Gastroesophageal sphincter (tissue), 4 donors: ENCODE measurements at places on chromosomes 11 and 22.

GRCh38 chr22:17145021-17145680, 13.9 kb downstream of the HDHD5 start:
- no peaks in the 10 kb centered on the region for H3K27me3 ChIP-seq
- H3K4me3 ChIP-seq: no peak overlapping the region
- ATAC-seq: no peak
- H3K36me3 ChIP-seq: no peaks in the 10 kb centered on the region
- H3K27ac ChIP-seq: no peak overlapping the region

- no peak overlapping the region for H3K4me3 ChIP-seq
- peaks cover 10% of the 10 kb centered on the region for H3K4me1 ChIP-seq
- peaks cover 96% of the 10 kb centered on the region for H3K36me3 ChIP-seq
- H3K27ac ChIP-seq: no peak overlapping the region
- no peak for ATAC-seq
- H3K27me3 ChIP-seq: peaks cover 11% of the 10 kb centered on the region
Observed at GRCh38 chr11:72579816-72580641, 94.2 kb downstream of the PDE2A start.

GRCh38 chr11:110951950-110952503, 239.8 kb upstream of the ARHGAP20 start:
- no peaks in the 10 kb centered on the region for H3K36me3 ChIP-seq
- no peaks in the 10 kb centered on the region for H3K27me3 ChIP-seq
- H3K27ac ChIP-seq: peak overlapping the region; percentile 52
- peak; percentile 14 for ATAC-seq
- no peak overlapping the region for H3K4me3 ChIP-seq
- peaks cover 5% of the 10 kb centered on the region for H3K4me1 ChIP-seq

DNA sequence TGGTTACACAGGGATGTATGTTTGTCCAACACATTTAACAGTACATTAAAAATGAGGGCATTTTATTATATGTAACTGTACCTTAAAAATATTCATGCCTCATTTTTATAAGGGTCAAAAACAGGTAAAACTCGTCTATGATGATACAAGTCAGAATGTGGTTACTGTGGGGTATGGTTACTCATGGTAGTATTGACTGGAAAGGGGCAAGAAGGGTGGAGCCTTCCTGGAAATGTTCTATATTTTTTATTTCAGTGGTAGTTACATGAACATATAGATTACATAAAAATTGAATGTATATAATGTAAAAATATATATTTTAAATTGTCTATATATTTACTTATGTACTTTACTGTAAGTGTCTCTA, 99.8 kb downstream of the STIM1 start:
- no peaks in the 10 kb centered on the region for H3K36me3 ChIP-seq
- ATAC-seq: no peak
- H3K27me3 ChIP-seq: no peaks in the 10 kb centered on the region
- H3K4me1 ChIP-seq: peaks cover 5% of the 10 kb centered on the region

- no peaks in the 10 kb centered on the region for H3K27me3 ChIP-seq
- no peaks in the 10 kb centered on the region for H3K36me3 ChIP-seq
- peak within 1 kb of the TSS; percentile 98 for H3K27ac ChIP-seq
Observed at GRCh38 chr22:37674951-37675929, at the start of gene LGALS1. Gene LGALS1 (plus strand): TSS chr22:37675636. CDS start chr22:37675703, 67 bp downstream.
